NCI-H524 treated with DMSO at 0.1 percent for 48 hours (cell line): ENCODE measurements at places on chromosomes 7 and 10.

DNA sequence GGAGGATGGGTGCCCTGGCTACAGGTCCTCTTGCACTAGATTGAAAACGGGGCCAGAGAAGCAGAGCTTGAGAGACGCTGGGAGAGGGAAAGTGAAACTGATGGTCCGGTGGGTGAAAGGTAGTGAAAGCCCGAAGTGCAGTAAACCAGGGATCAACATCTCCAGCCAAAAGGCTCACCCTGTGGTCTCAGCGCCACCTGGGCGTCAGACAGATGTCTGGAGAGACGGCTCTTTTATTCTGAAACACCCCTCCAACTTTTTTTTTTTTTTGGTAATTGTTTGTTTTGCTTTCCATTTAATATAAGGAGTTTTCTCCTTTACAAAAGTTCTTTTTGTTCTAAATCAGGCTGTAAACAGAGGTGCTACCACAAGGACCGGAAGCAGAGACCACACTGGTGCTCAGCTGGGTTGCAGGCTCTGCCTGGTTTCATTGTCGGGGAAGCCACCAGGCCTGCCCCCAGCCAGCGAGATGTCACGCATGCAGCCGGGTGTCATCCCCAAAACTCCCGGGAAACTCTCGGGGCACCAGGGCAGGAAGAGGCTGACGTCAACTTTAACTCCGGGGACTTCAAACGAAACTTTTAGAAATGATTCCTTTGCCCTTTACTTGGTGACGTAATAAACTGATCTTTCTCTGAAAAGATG lies 11.2 kb downstream of the IL2RA start:
- DNase-seq: no peak

DNA sequence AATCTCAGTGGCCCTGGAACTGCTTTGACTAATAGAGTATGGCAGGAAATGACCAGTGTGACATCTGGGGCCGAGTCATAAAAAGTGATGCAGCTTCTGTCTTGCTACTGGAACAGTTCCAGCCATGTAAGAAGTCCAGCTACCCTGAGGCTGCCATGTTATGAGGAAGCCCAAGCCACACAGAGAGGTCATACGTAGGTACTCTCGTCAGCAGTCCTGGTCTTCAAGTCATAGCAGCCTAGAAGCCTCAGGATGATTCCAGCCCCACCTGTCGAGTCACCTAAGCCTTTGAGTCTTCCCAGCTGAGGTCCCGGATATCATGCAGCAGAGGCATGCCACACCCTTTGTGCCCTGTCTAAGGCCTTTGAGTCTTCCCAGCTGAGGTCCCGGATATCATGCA lies 92.1 kb downstream of the PPP1R3C start:
- no peak for DNase-seq

- no peak for DNase-seq
Observed at GRCh38 chr7:30851651-30852307, 59.9 kb upstream of the AQP1 start.

GRCh38 chr7:95517870-95518269 lies 32.1 kb downstream of the ASB4 start:
- DNase-seq: no peak

DNA sequence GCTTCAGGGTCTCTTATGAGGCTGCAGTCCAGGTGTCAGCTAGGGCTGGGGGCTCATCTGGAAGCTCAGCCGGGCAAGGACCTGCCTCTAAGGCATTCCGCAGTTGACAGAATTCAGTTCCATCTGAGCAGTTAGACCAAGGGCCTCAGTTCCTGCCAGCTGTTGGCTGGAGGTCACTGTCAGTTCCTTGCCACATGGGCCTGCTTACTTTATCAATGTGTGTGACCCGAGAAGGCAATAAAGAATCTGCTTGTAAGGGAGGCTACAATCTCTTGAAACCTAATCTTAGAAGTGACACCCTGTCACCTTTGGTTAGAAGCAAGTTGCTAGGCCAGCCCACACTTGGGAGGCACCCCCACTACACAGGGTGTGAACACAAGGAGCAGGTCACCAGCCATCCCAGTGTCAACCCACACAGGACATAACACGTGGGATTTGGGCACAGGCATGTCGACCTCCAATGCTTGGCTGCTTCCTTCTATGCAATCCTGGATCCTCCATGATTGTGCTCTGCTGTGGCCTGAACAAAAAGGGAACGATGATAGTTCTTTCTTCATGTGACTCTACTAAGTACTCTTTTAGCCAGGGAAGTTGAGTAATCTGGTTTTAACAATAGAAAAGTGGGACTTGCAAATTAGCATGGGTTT lies 41.8 kb downstream of the MTURN start:
- DNase-seq: no peak

- no peak for DNase-seq
Observed at GRCh38 chr10:34742456-34742855, 72.6 kb downstream of the PARD3 start.

GRCh38 chr10:24437302-24437701 lies 228.4 kb downstream of the KIAA1217 start:
- DNase-seq: no peak

DNA sequence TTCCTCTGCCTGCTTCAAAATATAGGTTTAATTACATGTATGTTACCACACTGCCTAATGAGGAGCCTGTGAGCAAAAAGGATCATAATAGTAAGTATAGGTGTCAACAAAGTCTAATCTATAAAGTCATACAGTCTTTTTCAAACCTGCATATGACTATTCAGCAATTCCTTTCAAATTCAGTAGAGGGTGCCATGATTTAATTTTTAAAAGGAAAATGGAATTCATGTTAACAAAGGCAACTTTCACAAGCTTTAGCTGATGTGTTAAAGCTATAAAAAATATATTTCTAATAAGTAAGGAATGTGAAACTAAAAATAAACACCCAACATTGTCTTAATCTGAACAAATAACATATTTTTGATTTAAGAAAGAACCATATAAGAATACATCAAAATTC lies 52.1 kb downstream of the MPP7 start:
- no peak for DNase-seq

DNA sequence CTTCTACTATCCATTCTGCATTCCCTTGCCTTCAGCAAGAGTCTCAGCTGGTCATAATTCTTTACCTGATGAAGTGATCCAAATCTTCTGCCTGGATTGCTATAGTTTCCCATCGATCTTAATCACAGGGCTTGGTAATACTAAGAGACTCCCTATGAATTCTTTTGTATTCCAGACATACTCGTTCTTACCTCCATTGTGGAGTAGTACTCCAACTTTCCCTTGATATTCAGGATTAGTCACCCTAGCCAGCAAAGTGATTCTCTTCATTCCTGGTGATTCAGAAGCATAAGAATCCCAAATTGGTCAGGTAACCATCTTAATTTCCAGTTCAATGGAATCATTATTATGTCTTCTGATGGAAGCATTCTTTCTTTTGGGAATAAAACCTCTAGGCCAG lies 96.7 kb downstream of the TWIST1 start:
- DNase-seq: no peak

GRCh38 chr10:63699785-63700613 lies 178.8 kb downstream of the REEP3 start:
- no peak for DNase-seq

GRCh38 chr7:155362380-155363145 lies 64.9 kb downstream of the INSIG1 start:
- no peak for DNase-seq

- DNase-seq: no peak
Observed at GRCh38 chr10:51047857-51048256, 26.4 kb upstream of the PRKG1 start.

DNA sequence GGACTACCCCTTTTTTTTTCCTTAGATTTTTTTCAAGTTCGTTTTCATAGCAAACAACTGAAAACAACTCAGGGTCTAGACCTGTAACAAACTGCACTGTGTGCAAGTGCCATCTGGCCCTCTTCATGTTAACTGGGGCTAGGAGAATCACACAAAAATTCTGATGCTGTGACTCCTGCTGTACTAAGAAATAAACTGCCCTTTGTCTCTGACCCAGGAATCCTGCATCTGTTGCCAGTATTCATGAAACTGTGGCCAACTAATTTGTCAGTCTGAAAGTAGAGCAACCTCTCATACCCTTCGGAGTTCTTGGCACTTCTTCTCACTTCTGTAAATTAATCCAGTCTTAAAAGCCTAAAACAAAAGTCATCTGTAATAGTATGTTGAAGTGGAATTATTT lies 218.4 kb upstream of the PCDH15 start:
- no peak for DNase-seq

DNA sequence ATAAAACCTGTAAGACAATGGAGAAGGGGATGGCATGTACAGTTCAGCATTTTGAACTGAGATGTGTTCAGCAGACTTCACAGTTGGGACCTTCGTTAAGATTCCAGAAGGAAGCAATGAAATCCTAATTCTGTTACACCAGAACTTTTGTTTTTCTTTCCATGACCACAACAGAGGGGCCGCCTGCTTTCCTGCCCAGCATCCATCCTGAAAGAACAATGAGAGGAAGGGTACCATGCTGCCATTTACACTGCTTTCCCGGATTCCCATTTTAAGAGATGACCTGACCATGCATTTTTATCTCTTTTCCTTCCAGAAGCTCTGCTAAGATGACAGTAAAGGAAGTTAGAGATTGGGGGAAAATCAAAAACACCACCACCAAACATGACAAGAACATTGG lies 92.7 kb downstream of the PIP4K2A start:
- no peak for DNase-seq

- no peak for DNase-seq
Observed at GRCh38 chr10:8181496-8182157, 127.1 kb downstream of the GATA3 start.

- no peak for DNase-seq
Observed at GRCh38 chr7:20385126-20385525, 54.4 kb downstream of the ITGB8 start.

DNA sequence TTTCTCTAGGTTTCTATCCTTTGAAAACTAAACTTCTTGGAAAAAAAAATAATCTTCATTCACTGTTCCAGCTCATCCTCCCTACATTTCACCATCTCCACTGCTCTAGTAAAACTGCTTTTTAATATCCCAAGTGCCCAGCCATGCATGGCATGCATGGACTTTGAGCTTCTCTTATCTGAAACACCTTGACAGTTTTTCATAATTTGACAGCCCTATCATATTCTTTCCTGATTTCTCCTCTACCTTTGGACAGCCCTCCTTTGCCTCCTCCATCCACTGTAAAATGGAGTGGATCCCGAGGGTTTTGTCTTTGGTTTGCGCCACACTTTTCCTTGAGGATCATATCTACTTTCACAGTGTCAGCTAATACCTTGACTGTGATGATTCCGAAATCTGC lies 212.8 kb downstream of the ANK3 start:
- no peak for DNase-seq

GRCh38 chr7:117279203-117279602 lies 43.7 kb downstream of the WNT2 start:
- no peak for DNase-seq

DNA sequence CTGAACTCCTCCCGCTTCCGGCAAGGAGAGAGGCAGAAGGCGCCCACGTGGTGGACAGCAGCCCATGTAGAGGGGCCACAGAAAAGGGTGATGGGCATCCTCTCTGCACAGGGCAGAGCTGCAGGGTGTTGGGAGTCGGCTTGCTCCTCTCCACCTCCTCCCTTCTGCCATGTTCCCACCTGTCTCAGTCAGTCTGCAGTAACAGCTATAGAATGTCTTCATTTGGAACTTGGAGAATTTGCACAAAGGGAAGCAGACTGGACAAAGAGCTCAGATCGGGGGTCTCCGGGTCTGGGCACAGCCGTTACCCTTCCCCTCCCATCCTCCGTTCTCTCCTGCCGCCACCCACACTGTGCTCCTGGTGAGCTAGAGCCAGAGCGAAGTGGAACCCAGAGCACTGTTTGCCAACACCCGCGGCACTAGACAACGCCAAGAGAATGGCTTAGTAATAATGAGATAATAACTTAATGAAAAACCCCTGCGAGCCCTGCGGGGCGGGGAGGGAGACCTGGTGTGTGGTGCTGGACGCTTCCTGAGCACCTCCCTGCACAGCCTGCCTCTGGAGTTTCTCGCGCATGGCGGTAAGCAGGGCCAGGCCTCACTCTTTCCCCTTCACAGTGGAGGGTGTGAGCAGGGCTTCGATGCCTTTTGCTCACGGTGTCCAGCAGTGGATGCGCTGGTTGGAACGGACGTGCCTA lies 254.7 kb downstream of the PAXIP1 start:
- DNase-seq: no peak

DNA sequence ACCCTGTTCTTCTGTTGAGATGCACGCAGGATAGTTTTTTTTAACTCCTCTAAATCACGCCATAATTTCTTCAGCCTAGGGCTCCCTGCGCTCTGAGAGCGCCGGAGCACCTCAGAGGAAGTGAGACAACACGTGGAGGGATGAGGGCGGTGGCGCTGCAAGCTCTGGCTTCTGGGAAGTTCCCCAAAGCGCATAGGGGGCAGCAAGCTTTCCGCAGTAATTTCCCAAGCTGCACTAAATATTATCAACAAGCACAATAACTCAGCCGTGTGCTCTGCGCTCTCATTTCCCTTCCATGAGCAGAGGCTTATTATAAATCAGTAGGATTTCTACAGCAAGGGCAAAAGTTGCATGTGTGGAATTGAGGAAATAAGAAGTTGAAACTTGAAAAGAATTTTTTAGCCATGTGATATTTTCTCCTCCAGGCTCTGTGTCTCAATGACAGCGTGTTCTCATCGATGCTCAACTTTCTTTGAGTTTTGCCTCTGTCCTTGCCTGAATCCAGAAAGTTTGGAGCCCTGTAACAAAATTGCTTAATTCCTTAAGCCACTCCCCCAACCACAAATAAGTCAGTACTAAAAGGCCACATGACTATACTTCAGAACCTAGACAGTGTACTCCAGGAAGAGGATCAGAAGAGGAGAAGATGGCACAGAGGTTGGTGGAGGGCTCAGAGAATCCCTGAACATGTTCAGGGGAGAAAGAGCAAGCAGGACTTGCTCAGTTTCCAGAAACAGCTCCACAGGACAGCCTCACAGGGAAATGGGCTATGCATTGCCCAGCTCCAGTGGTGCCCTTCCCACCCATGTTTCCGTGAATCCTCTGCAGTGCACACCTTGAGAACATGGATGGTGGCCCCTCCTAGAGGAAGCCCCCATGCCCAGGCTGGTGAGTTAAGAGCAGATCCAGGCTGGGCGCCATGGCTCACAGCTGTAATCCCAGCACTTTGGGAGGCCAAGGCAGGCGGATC lies 221.5 kb upstream of the GHITM start:
- DNase-seq: no peak

DNA sequence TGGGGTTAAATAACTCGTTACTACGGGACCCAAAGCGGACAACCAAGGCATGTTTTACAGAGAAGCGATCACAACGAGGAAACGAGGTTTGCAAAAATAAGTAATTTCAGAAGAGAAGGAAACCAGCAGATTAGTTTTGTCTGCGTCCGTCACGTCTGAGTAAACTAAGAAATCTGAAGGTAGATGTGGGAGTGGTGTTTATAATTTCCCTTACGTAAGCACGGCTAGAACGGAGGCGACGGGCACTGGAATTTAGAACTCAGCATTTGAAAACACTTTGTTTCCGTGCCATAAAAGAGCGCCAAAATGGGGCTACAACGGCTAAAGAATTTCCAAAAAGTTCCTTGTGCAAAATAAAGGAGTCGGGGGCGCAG lies 718 bp upstream of the UMAD1 start:
- no peak for DNase-seq

- DNase-seq: no peak
Observed at GRCh38 chr10:101287997-101288635, 58.9 kb upstream of the LBX1 start.

- no peak for DNase-seq
Observed at GRCh38 chr10:43945094-43945730, 296.5 kb upstream of the ZNF32 start.
